Naive thymus-derived CD8-positive, alpha-beta T cell (primary cell): ENCODE measurements at places on chromosomes 5 and 9.

DNA sequence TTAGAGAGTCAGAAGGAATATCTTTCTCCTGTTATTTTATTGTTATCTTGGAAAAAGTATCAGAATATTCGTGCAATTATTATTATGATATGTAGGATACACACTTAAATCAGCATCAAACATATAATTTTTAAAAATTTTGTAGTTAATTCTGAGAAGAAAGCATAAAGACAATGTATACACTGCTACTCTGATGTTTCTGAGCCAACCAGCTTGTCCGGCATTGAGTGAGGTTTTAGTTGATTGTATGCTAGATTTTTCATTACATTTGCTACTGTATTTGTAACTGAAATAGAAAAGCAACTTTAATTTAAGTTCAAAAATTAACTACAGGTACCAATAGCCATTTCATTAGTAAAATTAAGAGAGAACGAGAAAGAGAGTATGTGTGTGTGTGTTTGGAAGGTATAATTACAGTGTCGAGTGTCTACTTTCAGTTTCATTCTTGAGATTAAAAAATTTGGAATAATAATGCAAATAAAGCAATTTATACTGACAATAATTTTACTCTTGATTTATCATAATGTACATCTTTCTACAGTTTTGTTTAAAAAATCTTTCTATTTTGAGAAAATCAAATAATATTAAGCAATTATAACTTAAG, 160.4 kb upstream of the CDH12 start:
- no peak for DNase-seq

GRCh38 chr9:42386477-42386876, 203.0 kb downstream of the SPATA31A6 start:
- DNase-seq = no peak

DNA sequence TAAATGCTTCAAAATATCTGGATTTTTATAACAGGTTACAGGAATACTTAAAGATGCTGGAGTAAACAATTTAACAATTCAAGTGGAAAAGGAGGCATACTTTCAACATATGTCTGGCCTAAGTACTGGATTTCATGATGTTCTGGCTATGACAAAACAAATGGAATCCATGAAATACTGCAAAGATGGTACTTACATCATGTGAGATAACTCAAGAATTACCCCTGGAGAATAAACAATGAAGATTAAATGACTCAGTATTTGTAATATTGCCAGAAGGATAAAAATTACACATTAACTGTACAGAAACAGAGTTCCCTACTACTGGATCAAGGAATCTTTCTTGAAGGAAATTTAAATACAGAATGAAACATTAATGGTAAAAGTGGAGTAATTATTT, 35.6 kb downstream of the SLC30A5 start:
- DNase-seq = no peak

GRCh38 chr5:78467752-78468357, 107.4 kb downstream of the SCAMP1 start:
- no peak for DNase-seq

DNA sequence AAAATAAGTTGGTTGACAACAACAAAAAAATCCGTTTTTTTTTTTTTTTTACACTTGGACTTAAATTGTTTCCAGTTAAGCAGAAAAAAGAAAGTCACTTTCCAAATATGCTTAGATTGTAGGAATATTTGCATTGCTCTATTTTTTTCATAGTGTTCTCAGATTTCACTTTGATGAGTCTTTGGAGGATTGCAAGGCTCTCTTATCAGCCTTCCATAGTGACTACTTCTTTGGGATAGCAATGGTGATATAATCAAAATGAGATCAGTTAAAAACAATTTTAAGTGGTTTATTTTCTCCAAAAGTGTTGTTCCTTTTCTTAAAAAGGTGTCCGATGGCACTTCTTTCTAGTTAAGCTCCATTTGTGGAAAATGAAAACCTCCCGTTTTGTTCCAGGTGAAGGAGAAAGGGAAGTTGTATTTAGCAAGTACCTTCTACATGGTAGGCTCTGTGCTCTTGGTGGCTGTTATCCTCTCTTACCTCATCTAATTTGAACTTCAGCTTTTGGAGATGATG, 3.9 kb downstream of the RASGRF2 start:
- DNase-seq = no peak

DNA sequence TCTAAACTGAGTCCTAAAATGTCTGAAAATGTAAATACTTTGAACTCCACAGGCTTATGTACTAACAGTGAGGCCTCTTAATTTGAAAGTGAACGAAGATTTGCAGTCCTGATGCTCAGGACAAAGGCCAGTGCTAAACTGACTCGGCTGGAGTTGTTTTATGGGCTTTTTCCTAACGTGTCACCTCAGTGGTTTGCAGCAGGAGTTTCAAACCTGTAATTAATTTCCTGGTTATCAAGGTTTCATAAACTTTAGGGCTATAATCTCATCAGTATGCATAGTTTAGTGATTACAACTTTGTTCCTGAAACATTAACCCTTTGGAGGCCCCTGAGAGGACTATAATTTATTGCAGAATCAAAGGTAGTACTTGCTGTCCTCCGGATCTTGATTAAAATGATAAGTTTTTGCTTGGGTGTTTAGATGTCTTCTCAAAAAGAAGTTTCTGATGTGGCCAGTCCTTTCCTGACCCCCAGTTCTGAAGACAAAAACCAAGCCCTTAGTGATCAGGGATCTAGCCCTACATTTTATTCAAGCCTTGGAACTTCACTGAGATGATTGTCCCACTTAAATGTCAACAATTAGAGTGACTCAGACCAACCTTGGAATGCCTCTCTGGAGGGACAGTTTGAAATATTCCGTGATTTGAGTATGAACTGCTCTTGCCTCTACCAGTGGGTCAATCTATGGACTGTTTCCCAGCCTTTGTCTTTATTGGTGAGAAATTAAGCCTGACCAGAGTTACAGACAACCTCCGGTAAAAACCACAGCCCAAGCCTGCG, 11.1 kb upstream of the S100Z start:
- DNase-seq = no peak

DNA sequence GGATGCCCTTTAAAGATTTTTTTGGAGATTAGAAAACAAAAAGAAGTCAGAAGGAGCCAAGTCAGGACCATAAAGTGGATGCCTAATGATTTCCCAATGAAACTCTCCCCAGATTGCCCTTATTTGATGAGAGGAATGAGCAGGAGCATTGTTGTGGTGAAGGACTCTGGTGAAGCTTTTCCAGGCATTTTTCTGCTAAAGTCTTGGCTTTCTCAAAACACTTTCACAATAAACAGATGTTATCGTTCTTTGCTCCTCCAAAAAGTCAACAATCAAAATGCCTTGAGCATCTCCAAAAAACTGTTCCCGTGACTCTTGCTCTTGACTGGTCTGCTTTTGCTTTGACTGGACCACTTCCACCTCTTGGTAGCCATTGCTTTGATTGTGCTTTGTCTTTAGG, 121.8 kb downstream of the CAAP1 start:
- no peak for DNase-seq

GRCh38 chr5:72203251-72203845, 96.1 kb downstream of the MAP1B start:
- DNase-seq = no peak

- DNase-seq = no peak
Observed at GRCh38 chr5:57695706-57696388, 213.2 kb upstream of the ACTBL2 start.

DNA sequence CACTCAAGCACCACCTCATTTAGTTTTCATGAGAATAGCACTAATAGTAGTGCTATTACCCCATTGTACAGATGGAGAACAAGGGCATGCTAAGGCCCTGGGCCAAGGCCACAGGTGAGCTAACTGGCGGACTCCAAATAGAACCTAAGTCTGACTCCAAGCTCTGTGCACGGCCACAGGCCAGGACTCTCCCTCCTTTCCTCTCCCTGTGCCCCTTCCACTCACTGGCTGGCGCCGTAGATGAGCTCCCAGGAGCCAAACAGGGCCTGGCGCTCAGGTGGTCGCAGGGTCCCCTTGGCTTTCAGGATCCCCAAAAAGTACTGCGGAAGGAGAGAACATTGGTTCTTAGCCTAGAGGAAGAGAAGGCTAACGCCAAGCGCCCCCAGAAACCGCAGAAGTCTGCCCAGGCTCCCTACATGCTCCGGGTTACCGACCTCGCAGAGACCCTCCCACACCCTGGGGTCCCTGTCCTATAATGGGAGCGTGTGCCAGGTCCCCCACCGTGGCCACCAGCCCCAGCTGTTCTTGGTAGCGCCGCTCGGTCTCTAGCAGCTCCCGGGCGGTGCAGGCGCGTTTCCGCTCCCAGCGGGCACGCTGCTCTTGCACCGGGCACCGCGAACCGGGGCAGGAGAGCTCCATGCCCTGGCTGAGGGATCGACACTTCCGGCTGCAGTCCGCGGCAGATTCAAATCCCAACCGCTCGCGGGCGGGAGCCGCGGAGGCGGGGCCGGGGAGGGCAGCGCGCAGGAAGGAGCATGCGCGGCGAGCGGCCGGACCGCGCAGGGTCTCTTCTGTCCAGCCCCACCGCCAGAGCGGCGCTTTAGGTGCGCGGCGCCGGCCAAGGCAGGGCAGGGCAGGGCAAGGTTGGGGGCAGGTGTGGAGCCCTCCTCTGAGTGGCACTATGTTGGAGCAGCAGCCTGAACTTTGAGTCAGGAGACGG, at the start of gene ARHGEF39:
Gene ARHGEF39 (minus strand): TSS at position 665 of the 940 bp plus-strand sequence. CDS start 26 bp downstream, at position 639.
- DNase-seq = peak; percentile 38

GRCh38 chr9:108297073-108297472, 558.7 kb downstream of the ACTL7B start:
- DNase-seq = no peak

DNA sequence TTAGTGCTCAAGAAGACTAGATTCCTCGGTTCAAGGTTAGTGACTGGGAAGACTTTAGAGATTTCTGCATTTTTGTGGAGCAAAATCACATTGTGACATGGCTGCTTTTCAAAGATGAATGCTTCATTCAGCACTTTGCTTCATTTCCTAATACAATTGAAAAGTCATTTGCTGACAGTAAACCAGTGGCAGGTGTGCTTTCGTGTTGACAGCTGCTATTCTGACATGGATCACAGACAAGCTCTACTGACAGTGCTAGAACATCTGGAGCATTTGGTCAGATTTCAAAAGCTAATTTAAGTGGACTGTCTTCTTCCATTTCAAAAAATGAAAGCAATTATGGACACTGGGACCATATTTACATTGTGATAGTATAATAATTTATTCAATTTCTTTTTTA, 1060.1 kb downstream of the PTPRD start:
- DNase-seq = no peak

- DNase-seq = no peak
Observed at GRCh38 chr9:132862533-132862932, 15.6 kb downstream of the AK8 start.

DNA sequence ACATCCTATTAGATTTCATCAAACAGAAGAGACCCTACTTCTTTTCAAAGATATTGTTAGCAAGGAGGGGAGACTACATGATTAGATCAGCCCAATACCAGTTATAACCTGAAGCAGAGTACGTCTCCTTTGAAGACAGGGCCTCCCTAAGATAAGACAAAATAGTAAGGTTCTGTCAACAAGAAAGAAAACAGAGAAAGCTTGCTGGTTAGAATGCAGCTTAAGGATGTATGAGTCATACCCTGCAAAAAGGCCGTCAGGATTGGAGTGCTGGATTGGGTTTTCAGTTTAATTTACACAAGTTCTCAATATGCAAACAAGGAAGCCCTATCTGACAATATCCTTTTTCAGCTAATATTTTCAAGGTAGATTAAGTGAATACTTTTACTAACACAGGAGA, 1581.2 kb upstream of the WWC1 start:
- DNase-seq = no peak

- DNase-seq = peak; percentile 51
Observed at GRCh38 chr5:108681079-108681921, 66.4 kb upstream of the FER start.

- no peak for DNase-seq
Observed at GRCh38 chr9:97507428-97507984, 6.0 kb downstream of the TMOD1 start.

GRCh38 chr5:6586647-6587042, 46.2 kb downstream of the NSUN2 start:
- DNase-seq = no peak

DNA sequence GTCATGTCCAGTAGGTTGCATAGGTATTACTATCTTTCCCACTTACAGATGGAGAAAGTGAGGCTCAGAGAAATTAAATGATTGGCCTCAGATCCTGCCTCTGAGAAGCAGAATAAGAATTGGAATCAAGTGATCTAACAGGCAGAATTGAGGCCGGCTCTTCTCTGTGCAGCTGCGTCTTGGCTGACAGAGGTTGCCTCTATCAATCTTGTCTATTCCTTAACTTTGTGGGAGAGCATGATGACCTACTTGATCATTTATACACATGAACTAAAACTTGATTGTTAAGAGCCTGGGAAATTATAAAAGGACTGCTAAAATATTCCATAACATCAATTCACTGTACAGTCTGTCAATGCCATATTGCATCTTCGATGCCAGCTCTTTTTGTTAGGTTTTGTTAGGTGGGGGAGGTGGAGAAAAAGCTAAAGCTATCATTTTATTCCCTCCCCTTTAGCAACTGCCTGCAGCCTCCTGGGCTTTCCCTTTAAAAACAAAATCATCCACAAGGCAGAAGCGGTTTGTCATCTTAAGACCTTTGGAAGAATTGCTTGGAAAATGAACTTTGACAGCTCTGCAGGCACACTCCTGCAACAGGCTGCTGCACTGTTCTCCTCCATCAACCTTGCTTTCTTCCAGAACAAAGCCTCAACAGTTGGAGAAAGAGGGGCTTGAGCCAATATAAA, 247.4 kb downstream of the SMARCA2 start:
- no peak for DNase-seq

DNA sequence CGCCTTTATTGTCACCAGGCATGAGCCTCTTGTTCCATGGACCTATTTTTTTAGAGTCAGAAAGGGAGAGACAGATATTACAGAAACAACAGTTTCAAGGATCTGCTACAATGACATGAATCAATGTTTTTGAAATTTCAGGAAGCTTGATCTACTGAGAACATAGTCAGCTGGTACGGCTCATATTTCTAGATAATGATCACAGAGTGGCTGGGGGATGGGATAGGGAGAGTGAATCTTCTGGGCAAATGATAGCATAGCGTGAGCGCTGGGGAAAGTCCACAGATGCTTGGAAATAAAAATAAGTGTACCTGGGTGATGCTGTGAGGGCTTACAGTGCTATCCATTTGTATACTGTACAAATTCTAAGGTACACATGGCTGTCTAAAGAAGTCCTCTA, 340.4 kb downstream of the EBF1 start:
- no peak for DNase-seq

GRCh38 chr5:39501397-39501796, 76.6 kb upstream of the DAB2 start:
- DNase-seq = no peak
